HFFc6 (cell line): ENCODE measurements at places on chromosomes 6 and 20. TPM values are rescaled to one million over a fixed set of nuclear protein-coding genes. Genes with fewer than 3 reads are reported as not detected.

DNA sequence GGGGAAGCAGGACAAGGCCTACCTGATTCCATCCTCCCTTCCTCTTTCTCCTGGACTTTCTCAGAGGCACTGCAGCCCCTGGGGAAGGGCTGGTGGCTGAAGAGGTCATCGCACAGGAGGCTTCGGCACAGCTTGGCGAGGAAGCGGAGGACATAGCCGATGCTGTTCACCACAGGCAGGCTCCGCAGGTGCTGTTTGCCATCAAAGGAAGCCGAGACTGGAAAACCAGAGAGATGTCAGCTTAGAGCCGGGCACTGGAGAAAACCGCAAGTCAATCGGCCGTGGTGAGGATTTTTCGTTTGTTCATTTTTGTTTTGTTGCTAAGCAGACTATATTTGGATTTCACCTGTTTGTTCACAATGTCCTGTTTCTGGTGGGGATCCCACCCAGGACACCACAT, 79.2 kb downstream of the SCML4 start:
- H3K4me1 ChIP-seq = 0 out of 2 replicates have a peak, but pooled peaks cover 5% of the 10 kb centered on the region
- no peak overlapping the region for H3K27ac ChIP-seq
- no peak overlapping the region for H3K4me3 ChIP-seq
- H3K36me3 ChIP-seq = no peaks in the 10 kb centered on the region
- DNase-seq = no peak

The BPIFB2 gene
- total RNA-seq = not detected in 3 replicates

The GSTA2 gene
- total RNA-seq = not detected in 3 replicates

DNA sequence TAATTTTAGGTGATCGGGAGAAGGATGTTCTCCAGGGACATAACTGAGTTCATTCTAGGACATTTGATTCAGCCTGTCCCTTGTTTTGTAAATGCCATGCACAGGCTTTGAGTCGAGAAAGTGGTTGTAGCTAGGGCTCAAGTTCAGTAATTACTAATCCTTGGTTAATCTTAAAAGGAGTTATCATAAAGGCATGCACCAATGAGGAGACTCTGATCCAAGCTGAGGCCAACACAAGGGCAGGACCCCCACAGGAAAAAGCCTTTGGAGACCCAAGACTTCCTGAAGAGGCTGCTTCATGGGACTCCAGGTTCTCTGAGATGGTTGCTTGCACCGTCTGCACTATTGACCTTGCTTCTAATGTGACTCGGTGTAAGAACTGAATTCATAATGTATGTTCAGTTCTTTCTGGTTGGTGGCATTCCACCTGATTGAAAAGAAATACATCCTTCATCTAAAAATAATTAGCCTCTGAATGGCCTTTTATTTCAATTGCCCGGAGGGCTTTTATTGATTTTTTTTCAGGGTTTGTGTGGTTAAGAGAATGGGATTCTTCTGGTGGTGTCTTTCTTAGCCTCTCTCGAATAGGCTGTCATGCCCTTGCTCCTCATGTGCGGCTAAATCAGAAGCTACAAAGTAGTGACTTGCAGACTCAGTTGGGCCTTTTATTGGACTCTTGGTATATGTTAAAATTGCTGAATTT, 201.7 kb upstream of the PLCB4 start:
- no peak for DNase-seq
- H3K27me3 ChIP-seq = no peaks in the 10 kb centered on the region
- H3K4me3 ChIP-seq = no peak overlapping the region
- H3K27ac ChIP-seq = no peak overlapping the region
- 0 out of 2 replicates have a peak, but pooled peaks cover 4% of the 10 kb centered on the region for H3K36me3 ChIP-seq

The PAX1 gene
- not detected in 2 replicates for total RNA-seq

DNA sequence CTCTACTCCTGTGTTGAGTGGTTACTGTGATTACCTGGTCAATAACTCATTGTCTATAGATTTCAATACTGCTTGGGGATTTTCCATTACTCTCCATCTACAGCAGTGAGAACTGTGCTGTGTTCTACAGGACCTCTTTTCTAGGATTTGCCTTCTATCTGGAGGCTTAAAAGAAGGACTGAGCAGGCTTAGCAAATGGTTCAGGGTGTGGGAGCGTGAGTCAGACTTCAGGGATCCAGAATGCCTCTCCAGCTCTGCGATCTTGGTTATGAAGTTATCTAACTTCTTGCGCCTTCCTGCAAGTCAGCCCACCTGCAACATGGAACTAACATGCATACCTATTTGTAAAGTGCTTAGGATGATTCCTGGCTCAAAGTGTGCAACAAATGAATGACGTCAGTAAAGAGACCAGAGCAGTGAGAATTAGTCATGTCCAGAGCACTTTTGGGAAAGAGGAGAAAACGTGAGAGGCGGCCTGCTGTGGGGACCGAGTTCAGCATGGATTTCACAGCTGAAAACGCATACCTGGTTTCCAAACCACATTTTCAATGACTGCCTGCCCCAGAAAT, 610.1 kb upstream of the CDH4 start:
- no peak for DNase-seq
- H3K27me3 ChIP-seq = no peaks in the 10 kb centered on the region; the same call in 1 of the 2 replicates
- H3K36me3 ChIP-seq = no peaks in the 10 kb centered on the region
- no peak overlapping the region for H3K4me3 ChIP-seq
- no peaks in the 10 kb centered on the region for H3K4me1 ChIP-seq

GRCh38 chr20:40843251-40843650, 154.2 kb upstream of the MAFB start:
- no peaks in the 10 kb centered on the region for H3K36me3 ChIP-seq
- no peaks in the 10 kb centered on the region; the same call in 1 of the 2 replicates for H3K27me3 ChIP-seq
- DNase-seq = no peak
- no peaks in the 10 kb centered on the region for H3K4me1 ChIP-seq
- H3K4me3 ChIP-seq = no peak overlapping the region

DNA sequence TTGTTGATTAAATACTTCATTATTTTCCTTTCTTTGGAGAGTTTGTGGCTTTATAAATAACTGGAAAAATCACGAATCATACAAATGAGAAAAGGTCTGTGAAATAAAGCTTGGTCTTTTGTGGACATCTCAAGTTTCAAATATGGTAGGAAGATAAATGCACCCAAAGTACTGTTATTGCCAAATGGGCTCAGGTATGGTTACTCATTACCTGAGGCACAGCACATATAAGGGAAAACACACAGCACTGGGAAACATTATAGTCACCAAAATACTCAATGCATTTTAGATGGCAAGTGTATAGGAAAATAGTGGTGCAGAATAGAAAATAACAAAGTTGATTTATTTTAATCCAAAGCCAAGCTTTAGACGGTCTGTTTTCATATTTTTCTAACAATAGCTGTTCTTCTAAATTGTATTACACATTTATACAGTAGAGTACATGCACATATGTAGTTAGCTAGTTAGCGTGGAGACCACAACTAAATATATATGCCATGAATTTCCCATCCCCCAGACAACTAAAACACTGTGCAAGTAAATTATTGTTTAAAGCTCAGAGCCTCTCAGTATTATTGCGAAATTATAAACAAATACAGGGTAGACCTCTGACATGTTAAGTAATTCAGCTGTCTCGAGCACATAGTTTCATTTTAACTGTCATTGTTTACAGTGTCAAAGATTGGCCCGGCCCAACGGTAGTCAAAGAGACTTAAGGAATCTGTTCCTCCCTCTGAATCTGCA, 336.0 kb downstream of the SYNE1 start:
- H3K4me1 ChIP-seq = peaks cover 43% of the 10 kb centered on the region
- H3K27ac ChIP-seq = peak overlapping the region; percentile 86
- H3K36me3 ChIP-seq = peaks cover 14% of the 10 kb centered on the region
- H3K27me3 ChIP-seq = no peaks in the 10 kb centered on the region
- peak overlapping the region; percentile 95 for H3K4me3 ChIP-seq
- peak; percentile 30 for DNase-seq

- no peaks in the 10 kb centered on the region for H3K4me1 ChIP-seq
- DNase-seq = no peak
- H3K27ac ChIP-seq = no peak within 1 kb of the TSS
- H3K27me3 ChIP-seq = peaks cover 7% of the 10 kb centered on the region
These were observed at the start of gene ZNF831 for GRCh38 chr20:59163631-59164530. ZNF831 (plus strand) TSS chr20:59163821; CDS start chr20:59191020, 27,199 bp downstream.

- DNase-seq = peak; percentile 39
- no peak overlapping the region for H3K27ac ChIP-seq
- no peaks in the 10 kb centered on the region for H3K36me3 ChIP-seq
- peaks cover 28% of the 10 kb centered on the region for H3K4me1 ChIP-seq
- H3K4me3 ChIP-seq = no peak overlapping the region
These were observed 3.1 kb upstream of the PTGIS start for GRCh38 chr20:49570828-49571552.

The RING1 gene
- 46.1 to 55.1 TPM (median 49.1 TPM) in 3 replicates for total RNA-seq
